Stimulated activated CD4-positive, alpha-beta T cell treated with anti-CD3 and anti-CD28 coated beads, Interleukin-1b, Interleukin-23, amount 100 ng/mL, for 1 hour (primary cell): ENCODE measurements at places on chromosomes 7 and 10.

DNA sequence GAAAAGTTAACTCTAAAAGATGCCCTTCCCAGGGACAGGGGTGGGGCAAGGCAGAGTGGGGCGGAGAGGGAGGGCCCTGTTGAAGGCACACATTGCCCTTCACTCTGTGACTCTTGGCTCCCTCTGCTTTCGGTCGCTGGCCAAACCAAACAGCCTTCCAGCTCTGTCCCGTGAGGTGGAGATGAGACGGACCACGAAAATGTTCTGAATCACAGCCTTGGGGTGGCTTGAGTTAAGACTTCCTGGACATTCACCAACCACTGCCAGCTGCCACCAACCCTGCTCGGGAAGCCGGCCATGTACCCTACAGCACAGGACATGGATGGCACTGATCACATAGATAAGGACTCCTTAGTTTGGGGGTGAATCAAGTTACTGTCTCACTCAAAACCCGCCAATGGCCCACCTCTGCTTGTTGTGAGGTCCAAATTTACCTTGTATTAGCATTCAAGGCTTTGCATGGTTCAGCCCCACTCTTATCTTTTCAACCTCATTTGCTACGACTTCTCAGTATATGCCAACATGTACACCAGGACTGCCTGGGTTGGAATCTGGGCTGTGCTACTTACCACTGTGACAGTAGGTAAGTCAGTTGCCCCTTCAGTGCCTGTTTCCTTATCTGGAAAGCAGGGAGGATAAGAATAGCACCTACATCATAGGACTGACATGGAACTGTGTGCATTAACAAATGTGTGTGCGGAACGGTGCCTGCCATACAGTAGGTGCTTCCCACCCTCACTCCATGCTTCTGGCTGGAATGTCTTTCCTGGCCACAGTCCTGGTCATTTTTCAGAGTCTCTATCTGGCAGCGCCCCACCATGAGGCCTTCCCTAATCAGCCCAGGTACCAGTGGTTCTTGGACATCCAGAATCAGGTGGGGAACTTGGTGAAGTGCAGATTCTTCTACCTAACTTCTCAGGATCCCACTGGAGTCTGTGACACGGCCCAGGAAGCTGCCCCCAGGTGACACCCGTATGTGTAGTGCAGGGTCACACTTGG, 28.0 kb downstream of the ITPRIP start:
- DNase-seq = no peak

- DNase-seq = no peak
These were observed 531.2 kb upstream of the GHITM start for GRCh38 chr10:83607959-83608745.

GRCh38 chr7:28629216-28629842, 217.0 kb downstream of the CREB5 start:
- no peak for DNase-seq

DNA sequence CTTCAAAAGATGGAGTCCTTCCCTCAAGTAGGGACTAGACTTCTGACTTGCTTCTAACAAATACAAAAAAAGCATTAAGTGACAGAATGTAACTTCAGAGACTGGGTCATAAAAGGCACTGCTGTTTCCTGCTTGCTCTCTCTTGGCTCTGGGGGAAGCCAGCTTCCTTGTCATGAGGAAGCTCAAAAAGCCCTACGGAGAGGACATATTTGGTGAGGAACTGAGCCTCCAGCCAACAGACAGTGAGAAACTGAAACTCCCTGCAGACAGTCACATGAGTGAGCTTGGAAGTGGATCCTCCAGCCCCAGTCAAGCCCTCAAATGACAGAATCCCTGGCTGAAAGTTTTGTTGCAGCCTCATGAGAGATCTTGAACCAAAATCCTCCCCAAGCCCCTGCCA, 26.3 kb upstream of the SLC35G1 start:
- DNase-seq = no peak

GRCh38 chr7:102387064-102387463, 9.1 kb upstream of the PRKRIP1 start:
- DNase-seq = no peak

GRCh38 chr10:52956861-52957260, 184.3 kb upstream of the MBL2 start:
- DNase-seq = no peak

DNA sequence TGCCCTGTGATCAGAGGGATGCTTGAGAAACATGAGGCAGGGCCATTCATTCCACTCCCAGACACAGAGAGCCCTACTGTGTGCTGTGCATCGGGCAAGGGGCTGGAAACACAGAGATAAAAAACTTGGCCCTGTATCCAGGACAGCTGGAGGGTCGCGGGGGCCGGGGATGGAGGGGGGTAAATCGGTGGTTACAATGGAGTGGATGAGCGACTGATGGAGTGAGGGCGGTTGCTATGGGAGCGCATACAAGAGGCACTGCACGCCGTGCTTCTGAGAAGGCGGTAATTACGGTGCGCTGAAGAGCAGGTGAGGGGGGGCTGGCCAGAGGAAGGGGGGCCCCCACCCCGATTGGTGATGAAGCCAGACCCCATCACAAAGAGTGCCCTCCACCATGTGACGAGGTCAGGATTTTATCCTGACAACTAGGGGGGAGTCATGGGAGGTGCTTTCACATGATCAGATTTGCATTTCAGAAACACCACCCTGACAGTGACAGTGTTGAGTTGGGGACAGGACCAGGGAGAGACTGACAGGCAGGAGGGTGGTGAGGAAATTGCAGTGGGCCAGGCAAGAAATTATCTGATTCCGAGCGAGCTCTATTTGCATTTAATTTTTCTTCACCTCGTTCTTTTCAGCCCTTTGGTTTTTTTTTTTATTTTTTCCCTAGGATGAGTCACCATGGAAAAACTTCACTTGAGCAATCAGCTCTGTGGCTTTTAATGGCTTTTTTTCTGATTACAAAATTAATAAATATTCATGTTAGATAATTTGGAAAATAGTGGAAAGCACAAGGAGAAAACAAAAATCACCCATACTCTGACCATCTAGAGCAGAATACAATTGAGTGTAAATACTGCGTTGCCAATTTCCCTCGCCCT, 7.8 kb downstream of the CPA5 start:
- no peak for DNase-seq

GRCh38 chr7:131924857-131925256, 368.4 kb upstream of the PODXL start:
- DNase-seq = no peak

DNA sequence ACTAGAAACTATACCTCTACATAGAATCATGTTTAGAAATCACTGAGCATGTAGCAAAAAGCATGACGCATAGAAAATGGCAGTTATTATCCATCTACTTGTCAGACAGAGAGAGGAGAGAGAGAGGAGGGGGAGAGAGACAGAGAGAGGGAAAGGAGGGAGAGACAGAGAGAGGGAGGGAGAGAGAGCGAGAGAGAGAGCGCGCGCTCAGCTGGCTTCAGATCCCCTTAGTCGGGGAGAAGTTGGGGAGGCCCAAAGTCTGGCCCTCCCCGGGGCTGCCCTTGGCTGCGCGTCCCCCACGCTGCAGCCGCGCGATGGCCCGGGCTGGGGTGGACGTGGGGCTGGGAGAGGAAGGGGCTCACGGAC, 37.0 kb downstream of the CNPY1 start:
- no peak for DNase-seq

GRCh38 chr10:123382491-123382890, 228.3 kb downstream of the BUB3 start:
- no peak for DNase-seq

DNA sequence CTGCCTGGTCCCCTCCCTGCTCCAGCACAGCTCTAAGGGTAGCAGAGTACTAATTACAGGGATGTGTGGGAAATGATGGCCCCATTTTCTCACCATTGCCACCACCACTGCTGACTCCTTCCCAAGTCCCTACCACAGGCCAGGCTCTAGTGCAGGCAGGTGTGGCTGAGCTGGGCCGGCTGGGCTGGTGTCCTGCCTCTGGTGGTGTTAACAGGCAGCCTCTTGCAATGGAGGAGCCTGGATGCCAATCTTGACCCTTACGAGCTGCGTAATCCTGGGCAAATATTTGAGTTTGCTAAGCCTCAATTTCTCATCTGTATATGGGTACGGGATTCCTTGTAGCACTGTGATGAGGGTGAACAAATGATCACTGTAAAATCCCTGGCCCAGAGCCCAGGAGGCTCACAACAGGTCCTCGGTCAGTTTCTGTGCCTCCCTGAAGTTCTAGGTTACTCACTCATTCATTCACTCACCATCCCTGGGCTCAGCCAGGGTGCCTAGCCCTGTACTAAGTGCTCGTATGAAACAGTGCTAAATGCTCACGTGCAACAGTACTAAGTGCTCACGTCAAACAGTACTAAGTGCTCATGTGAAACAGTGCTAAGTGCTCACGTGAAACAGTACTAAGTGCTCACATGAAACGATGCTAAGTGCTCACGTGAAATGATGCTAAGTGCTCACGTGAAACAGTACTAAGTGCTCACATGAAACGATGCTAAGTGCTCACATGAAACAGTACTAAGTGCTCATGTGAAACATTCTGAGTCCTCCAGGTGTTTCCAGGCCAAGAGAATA, 2.3 kb upstream of the FZD9 start:
- DNase-seq = no peak

GRCh38 chr7:111658546-111658945, 96.3 kb upstream of the IMMP2L start:
- no peak for DNase-seq

DNA sequence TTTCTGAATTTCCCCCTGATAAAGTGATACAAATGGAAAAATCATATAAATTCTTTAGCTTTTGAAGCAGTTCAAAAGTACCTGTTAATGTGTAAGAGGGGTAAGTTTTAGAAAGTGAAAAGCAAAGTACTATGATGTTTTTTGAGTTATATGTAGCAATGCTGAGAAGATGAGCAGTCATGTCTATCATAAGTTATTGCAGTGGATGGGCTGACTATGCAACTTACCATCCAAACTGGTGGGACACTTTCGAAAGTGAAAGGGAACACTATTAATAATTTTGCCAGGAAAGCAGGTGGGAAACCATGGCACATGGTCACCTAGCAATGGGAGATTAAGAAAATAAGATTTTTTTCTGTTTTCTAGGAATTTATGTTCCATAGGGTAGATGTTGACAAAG, 4.1 kb downstream of the MINPP1 start:
- no peak for DNase-seq

DNA sequence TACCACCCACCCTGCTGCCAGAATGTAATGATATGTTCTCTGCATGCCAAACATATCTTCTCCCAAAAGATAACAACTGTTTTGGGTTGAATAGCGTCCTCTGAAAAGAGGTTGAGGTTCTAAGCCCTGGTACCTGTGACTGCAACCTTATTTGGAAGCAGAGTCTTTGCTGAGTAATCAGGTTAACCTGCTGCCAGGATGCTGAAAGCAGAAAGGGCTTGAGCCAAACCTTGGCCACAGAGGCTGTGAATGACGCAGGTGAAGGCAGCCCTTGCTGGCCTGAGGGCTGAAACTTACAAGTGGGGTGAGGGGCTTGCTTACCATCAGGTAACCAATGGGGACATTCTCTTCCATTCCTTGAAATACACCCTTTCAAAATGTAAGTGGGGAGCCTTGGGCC, 151.8 kb upstream of the RHEB start:
- DNase-seq = no peak

DNA sequence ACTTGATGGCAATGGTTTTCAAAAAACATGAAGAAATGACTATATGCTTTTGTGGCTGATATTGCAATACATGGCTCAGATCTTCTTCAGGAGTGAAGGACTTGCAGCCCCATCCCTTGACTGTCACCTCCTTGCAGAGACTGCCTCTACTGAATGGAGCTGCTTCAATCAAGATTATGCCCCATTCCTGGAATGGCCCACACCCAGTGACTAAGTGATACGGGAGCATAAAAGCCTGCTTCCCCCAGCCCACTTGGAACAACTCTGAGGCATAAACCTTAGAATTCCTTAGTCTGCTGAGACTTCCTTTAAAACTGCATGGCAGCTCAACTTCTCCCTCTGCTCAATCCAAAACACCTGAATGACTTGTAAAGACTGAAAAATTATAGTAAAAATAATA, 957.1 kb downstream of the SORCS3 start:
- DNase-seq = no peak
